ENCODE measurements at places on chromosomes 2 and 18. TPM values are rescaled to one million over a fixed set of nuclear protein-coding genes. Genes with fewer than 3 reads are reported as not detected.

Gene ANKRD36C
- 4.7 TPM for total RNA-seq

Gene LANCL1
- 18.4 TPM for total RNA-seq

Gene LRP1B
- 0.12 TPM for total RNA-seq

Gene GAD1
- not detected for total RNA-seq

Gene AQP12A
- not detected for total RNA-seq

Gene SPEG
- 22.5 TPM for total RNA-seq
